ENCODE measurements at places on chromosomes 5 and 9.

GRCh38 chr9:109467936-109468335, 30.2 kb downstream of the PTPN3 start:
- DNase-seq = no peak

- peak; percentile 9 for DNase-seq
Measured at GRCh38 chr5:87195104-87195591, 72.5 kb upstream of the RASA1 start.

GRCh38 chr9:110112792-110113191, 95.2 kb downstream of the C9orf152 start:
- no peak for DNase-seq

GRCh38 chr5:160230686-160231527, 1.6 kb downstream of the FABP6 start:
- peak; percentile 90 for DNase-seq

DNA sequence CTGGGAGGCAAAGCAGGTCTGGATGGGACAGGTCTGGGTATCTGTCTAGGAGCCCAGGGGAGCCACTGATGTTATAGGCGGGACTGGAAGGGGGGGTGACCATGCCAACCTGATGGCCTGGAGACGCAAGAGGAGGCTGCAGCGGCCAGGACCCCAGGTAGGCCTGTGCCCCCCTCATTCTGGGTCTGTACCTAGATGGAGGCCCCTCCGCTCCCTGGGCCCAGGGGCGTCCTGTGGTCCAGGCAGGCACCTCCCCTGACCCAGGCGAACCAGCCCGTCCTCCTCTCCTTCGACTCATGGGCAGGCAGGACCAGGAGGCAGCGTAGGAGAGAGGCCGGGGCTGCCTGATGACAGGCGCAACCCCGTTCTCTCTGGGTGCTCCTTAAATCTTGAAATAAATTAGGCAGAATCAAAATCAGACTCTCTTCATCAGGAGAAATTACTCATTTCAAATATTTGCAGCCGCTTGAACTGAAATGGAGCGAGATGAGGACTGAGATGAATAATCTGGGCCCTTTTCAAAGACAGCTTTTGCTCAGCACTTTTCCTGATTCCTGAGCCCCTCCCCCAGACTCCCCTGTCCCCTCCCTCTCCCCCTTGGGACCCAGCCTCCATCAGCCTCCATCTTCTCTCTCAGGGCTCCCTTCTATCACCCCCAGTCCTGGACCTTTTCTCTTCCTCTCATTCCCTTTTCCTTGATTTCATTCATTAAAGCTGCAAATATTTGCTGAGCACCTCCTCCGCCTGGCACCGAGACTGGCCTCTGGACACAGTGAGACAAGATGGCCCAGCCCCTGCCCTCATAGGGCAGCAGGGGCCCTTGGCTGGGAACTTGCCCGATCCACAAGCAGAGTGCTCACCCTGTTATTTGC, 46.8 kb upstream of the IER5L start:
- DNase-seq = no peak

DNA sequence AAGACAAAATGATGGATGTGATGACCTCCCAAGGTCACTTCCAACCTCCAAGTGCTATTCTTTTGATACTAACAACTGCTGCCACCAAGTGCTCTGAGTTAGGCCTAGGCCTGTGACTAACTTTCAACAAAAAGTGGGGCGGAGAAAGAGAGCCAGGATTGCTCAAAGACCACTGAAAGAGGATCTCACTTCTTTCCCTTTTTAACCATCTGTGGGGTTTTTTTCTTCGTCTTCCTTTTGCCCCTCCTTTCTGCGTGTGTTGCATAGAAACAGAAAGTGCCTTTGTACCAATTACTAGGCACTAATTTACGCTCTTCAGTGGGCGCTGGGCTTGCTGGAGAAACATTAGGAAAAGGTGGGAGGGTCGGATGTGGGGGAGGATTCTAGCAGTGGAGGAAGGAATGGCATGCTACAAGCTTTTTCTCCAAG, 8.0 kb downstream of the KLF9 start:
- DNase-seq = peak; percentile 38

GRCh38 chr9:135568026-135568425, 6.5 kb downstream of the PAEP start:
- DNase-seq = no peak

Data from kidney tubule cell (primary cell).